ENCODE measurements at places on chromosomes 6 and 20. TPM values are rescaled to one million over a fixed set of nuclear protein-coding genes. Genes with fewer than 3 reads are reported as not detected.

BPIFB6 gene
- not detected for total RNA-seq

MEP1A gene
- not detected for total RNA-seq

HIVEP1 gene
- total RNA-seq, result 42.5 TPM

SOX18 gene
- total RNA-seq, result 28.1 TPM

MEI4 gene
- total RNA-seq, result 0.47 TPM

DEFB132 gene
- total RNA-seq, result not detected

PFDN6 gene
- total RNA-seq, result 49.9 TPM

ULBP2 gene
- total RNA-seq, result 3.0 TPM

TBC1D22B gene
- 12.5 TPM for total RNA-seq

TMC2 gene
- total RNA-seq, result not detected

GABRR1 gene
- total RNA-seq, result not detected

GPR6 gene
- total RNA-seq, result not detected

ENPP5 gene
- 12.5 TPM for total RNA-seq

CCN6 gene
- total RNA-seq, result not detected

PNLDC1 gene
- total RNA-seq, result not detected

TASP1 gene
- total RNA-seq, result 24.0 TPM

ESR1 gene
- 9.6 TPM for total RNA-seq

PTK7 gene
- 52.0 TPM for total RNA-seq

FAM83B gene
- 24.9 TPM for total RNA-seq

DNAH8 gene
- total RNA-seq, result 0.13 TPM

MYB gene
- 0.89 TPM for total RNA-seq

LAMP5 gene
- 0.31 TPM for total RNA-seq

DUSP15 gene
- total RNA-seq, result 4.7 TPM

OLIG3 gene
- not detected for total RNA-seq

PLAGL2 gene
- total RNA-seq, result 17.4 TPM

COL11A2 gene
- total RNA-seq, result 0.96 TPM

RHAG gene
- total RNA-seq, result not detected

GMPR gene
- total RNA-seq, result 2.3 TPM

AKAP12 gene
- total RNA-seq, result 52.4 TPM

CRISP2 gene
- 0.60 TPM for total RNA-seq

CCND3 gene
- 69.1 TPM for total RNA-seq

FERMT1 gene
- total RNA-seq, result 41.8 TPM

GSTA2 gene
- total RNA-seq, result not detected

PBOV1 gene
- not detected for total RNA-seq

FRS3 gene
- 7.5 TPM for total RNA-seq

CCN2 gene
- total RNA-seq, result 70.9 TPM

ULBP3 gene
- 4.5 TPM for total RNA-seq

QRSL1 gene
- 17.0 TPM for total RNA-seq

HLA-DRA gene
- 297 TPM for total RNA-seq

BMP5 gene
- total RNA-seq, result 1.7 TPM

GINS1 gene
- total RNA-seq, result 3.8 TPM

MUC21 gene
- total RNA-seq, result not detected

CCR6 gene
- not detected for total RNA-seq

FUT9 gene
- 6.7 TPM for total RNA-seq

COX4I2 gene
- 4.0 TPM for total RNA-seq

PRDM13 gene
- total RNA-seq, result not detected

CNR1 gene
- total RNA-seq, result 9.4 TPM

BPI gene
- total RNA-seq, result not detected

BPIFB1 gene
- 0.65 TPM for total RNA-seq

BNIP5 gene
- total RNA-seq, result not detected

CAGE1 gene
- total RNA-seq, result not detected
